ENCODE measurements at places on chromosomes 3 and 15.

GRCh38 chr15:78977591-78978347 is 32.9 kb upstream of the CTSH start:
- no peak for DNase-seq

DNA sequence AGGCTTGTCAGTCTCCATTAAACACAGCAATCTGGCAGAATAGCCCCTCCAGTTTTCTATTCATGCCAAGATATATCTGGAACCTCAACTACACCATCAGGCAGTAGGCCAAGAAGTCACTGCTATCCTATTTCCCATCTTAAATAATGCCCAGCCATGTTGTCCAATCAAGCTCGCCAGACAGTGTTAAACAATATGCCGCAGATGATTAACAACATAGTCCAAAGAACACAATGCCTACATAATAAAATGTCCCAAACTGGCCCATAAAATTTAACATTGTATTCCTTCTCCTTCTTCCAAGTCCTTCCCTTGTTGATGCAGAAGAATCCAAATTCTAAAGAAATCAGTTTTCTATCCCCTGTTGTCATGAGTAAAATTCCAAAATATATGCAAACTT is 427.4 kb upstream of the PPP2R3A start:
- DNase-seq, result no peak

- DNase-seq, result no peak
Measured at GRCh38 chr15:62026487-62027262, 33.6 kb downstream of the VPS13C start.

- DNase-seq, result no peak
Measured at GRCh38 chr3:145865399-145866018, 295.5 kb downstream of the PLOD2 start.

- no peak for DNase-seq
Measured at GRCh38 chr3:194877291-194878119, 191.8 kb downstream of the FAM43A start.

DNA sequence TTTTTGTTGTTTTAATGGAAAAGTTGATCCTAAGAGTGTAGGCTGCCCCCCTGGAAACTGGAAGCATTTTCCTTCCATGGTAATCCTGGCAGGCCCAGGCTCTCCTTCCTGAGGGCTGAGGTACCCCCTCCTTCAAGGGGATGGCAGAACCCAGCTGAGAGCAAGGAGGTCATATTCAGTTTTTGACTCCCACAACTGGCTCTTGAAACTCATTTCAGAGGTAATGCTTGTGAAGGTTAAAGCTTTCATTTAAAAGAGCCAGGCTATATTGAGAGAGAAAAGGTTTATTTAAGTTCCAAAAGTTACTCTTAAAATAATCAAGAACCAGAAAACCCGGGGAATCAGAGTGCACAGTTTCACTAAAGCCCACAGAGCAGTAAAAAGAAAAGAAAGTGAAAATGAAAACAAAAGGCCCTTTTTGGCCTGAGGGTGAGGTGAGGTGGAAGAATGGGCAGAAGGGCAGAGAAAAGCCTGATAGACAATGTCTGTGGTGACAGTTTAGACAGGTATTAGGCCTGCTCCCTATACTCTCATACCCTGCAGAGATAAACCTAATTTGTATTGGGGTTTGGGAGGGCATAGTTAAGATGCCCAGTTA is 47.0 kb upstream of the RBP1 start:
- no peak for DNase-seq

DNA sequence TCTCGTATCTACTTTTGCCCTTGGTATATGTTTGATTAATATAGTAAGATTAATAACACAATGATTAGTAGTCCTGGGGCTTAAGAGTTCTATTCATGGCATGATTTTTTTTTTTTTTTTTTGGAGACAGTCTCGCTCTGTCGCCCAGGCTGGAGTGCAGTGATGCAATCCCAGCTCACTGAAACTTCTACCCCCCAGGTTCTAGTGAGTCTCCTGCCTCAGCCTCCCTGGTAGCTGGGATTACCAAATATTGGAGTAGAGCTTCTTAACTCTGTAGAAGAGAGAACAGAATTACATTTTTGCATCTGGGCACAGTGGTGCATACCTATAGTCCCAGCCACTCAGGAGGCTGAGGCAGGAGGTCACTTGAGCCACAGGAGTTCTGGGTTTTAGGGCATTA is 58.9 kb downstream of the RAB7A start:
- DNase-seq, result no peak

- no peak for DNase-seq
Measured at GRCh38 chr15:87902772-87903426, 353.6 kb downstream of the NTRK3 start.

DNA sequence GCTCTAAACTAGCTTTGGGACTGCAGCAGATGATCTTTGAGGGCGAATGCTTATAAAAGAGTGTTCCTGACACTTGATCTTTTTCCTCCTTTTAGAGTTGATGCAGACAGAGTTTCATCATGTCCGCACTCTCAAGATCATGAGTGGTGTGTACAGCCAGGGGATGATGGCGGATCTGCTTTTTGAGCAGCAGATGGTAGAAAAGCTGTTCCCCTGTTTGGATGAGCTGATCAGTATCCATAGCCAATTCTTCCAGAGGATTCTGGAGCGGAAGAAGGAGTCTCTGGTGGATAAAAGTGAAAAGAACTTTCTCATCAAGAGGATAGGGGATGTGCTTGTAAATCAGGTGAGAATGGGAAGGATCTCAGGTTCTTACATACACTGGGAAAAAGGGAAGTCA is 75.7 kb downstream of the KLHL25 start:
- no peak for DNase-seq

- no peak for DNase-seq
Measured at GRCh38 chr3:143535994-143536784, 312.1 kb downstream of the SLC9A9 start.

DNA sequence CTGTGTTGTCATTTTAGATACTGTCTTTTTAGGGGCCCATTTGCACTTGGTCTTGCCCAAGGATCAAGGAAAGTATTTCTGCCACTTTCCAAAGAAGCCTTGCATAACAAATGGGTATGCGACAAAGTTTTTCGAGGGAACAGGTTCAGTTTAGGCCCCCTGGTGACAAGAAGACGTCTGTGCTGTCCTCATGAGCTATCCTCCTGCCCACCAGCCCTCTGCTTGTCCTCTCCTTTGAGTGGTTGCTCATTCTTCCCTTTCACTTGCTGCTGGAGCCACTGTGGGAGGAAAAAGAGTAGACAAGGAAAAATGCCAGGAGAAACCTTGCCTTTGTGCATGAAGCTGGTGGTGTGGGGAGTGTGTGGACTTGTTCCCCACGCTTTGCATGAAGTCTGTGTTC is 171.9 kb downstream of the CACNA2D3 start:
- no peak for DNase-seq

GRCh38 chr3:53113293-53114010 is 16.8 kb downstream of the RFT1 start:
- DNase-seq, result no peak

- no peak for DNase-seq
Measured at GRCh38 chr15:52392008-52392687, 96.5 kb upstream of the MYO5C start.

GRCh38 chr15:69034352-69034751 is 19.9 kb downstream of the NOX5 start:
- no peak for DNase-seq

- no peak for DNase-seq
Measured at GRCh38 chr3:180827171-180827570, 85.3 kb upstream of the FXR1 start.

GRCh38 chr3:72446218-72447058 is 401.8 kb downstream of the SHQ1 start:
- peak; percentile 16 for DNase-seq

DNA sequence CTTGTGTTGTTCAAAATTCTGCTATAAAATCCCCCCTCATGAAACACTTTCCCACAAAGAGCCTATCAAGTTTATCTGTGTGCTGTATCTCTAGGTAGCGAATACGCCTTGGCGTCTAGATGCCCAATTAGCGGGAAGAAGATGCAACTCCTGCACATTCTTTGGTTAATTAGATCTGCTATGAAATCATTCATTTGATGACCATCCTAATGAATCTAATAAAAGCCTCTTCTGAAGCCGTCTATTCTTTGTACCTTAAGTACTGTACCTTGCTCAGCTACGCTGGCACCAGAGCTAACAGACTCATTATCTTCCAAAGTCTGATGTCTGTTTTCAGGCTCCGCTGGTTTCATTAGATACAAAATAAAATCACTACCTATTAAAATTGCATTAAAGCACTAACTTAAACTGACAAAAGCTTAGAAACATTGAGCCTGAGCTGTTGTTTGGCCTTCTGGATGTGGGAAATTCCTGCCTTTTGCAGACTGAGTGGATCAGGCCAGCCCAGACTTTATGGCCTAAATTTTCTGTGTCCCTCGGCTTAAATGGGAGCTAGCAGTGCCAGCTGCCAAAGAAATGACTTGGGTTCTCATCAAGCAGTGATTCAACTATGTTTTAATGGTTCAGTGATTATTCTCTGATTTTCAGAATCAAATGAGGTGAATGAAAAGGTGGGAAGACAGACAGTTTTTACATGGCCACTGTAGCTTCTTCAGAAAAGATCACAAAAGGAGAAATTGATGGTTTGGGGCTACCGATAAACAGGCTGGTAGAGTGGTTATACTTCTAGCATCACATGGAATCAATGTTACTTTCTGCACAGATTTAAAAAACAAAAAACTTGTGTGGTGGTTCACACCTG is 28.4 kb upstream of the CHST2 start:
- no peak for DNase-seq

DNA sequence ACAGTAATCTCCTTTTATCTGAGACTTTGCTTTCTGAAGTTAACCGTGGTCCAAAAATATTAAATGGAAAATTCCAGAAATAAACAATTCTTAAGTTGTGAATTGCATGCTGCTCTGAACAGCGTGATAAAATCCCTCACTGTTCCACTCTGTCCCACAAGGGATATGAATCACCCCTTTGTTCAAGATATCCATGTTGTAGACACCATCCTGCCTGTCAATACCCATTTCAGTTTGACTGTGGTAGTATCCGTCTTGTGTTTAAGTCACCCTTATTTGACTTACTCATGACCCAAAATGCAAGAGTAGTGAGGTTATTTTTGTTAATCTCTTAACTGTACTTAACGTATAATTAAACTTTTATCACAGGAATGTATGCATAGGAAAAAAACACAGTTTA is 435.0 kb downstream of the SHQ1 start:
- no peak for DNase-seq

All from stimulated activated CD4-positive, alpha-beta T cell treated with anti-CD3 and anti-CD28 coated beads, Interleukin-12 subunit alpha, Interleukin-12 subunit beta, amount 100 ng/mL, for 24 hours (primary cell).